Activated T-helper 17 cell treated with anti-CD3 and anti-CD28 coated beads, Interleukin-2, amount 50 U/mL, for 72 hours (primary cell): ENCODE measurements at places on chromosomes 11 and 22.
A peak's percentile ranks its signal among the peaks of the same experiment; 100 is the strongest.

DNA sequence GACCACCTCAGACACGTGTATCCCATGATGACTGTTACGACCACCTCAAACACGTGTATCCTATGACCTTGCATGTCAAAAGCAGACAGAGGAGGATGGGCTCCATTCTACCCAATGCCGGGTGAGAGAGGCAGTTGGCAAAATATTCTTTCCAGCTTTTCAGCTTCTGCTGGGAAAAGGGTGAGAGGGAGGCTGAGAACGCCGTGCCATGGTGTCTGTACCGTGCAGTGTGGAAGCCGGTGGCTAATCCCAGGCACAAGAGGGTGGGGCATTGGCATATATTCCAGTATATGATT lies 1478.4 kb downstream of the TBC1D22A start:
- no peak for ATAC-seq

DNA sequence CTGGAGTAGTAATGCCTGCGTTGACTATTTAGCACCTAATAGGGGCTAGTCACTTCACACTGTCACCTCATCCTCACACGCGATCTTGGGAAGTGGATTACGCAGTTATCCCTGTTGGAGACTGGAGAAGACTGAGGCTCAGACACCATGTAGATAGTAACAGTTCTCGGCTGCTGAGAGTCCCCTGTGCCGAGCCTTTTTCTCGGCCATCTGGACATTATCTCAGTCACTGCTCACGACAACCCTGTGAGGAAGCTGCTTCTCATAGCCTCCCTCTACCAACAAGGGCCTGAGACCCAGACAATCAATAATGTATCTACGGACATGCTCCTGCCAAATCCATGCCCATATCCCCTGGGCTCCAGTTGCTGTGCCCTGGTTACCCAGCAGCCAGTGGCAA lies 25.9 kb downstream of the SCUBE1 start:
- ATAC-seq, result no peak

GRCh38 chr11:120121336-120121735 lies 16.6 kb downstream of the TRIM29 start:
- ATAC-seq, result no peak

DNA sequence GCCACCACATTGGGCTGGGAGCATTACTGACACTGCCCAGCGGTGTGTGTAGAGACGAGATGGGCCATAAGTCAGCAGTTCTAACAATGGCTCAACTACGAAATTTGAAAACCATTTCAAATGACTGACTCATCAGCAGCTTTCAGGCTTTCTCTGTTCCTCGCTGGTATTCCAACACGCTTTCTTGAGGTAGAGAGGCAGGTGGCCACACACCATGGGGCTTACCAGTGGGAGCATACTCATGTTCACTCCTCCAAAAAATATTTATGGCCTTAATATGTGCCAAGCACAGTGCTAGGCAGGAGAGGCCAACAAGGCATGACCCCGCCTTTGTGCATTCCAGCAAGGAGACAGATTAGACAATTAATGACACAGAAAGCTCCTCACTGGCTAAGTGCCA lies 20.3 kb downstream of the ARFGAP2 start:
- no peak for ATAC-seq

DNA sequence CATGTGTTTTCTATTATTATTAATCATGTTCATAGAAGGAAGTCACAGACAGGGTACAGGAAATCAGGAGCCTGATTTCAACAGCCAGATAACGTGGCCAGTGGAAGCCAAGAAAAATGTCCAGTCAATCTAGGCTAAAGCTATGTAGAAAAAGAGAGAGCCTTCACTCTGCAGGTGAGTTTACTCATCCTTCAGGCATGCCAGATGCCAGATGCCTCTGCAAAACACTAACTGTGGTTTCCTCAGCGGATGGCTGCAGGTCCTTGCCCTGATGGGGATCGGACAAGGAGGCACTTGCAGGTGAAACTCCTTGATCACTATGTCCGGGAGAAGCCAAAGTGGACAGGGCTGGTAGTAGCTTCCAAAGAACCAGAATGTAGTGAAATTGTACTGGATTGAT lies 962.3 kb upstream of the RAG2 start:
- ATAC-seq, result no peak

DNA sequence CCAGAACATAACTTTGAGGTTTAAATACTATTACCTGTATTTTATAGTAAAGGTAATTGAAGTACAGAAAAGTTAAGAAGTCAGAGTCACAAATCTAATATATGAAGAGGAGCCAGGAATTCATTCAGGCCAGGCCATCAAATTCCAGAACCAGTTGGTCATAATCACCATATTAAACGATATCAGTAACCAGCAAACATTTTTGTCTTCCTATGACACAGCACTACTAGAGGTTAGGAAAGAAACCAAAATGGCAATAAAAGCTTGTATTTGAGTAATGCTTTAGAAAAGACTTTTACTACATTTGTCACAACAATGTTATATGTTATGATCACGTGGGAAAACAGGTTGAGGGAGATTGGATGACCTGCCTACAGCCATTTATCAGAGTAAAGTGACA lies 62.2 kb downstream of the DKK3 start:
- ATAC-seq, result no peak

DNA sequence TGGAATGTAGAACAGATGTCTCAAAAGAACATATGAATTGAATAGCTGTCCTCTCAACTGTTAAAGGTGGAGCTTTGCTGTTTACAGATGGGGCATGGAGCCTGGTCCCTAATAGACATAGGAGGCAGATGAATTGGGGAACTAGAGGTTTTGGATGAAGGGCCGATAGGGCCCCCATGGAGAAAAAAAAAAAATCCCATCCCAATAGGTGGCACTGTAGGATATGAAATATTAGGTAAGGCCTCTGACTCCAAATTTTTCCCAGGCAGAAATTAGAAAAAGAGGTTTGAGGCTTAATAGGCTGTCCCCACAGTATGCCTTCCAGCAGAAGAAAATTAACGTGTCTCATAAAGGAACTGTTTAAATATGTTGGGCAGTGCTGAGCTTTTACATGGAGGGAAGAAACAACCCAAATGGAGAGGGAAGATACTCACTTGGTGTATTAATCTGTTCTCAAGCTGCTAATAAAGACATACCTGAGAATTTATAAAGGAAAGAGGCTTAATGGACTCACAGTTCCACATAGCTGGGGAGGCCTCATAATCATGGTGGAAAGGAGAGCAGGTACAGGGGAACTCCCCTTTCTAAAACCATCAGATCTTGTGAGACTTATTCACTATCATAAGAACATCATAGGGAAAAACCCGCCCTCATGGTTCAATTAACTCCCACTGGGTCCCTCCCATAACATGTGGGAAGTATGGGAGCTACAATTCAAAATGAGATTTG lies 30.1 kb upstream of the TMEM45B start:
- peak; percentile 71 for ATAC-seq

- ATAC-seq, result peak; percentile 62
Observed at GRCh38 chr11:3853899-3854659, 1.4 kb upstream of the STIM1 start.

DNA sequence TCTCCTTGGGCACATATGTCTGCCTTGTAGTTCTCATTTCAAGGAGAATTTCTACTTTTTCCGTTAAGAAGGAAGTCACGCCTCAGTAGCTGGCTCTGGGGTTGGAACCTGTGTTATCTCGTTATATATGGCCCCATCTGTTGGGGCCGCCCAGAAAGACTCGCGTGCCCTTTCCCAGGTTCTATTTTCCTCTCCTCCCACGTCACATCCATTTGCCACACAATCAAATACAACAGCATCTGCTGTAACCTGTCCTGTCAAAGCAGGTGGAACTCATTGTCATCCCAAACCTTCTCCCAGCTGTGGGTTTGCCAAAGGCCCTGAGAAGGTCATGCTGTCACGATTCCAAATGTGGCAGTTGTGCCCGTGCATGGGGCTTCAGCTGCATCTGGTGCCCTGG lies 213.1 kb upstream of the ZBED5 start:
- ATAC-seq, result no peak

DNA sequence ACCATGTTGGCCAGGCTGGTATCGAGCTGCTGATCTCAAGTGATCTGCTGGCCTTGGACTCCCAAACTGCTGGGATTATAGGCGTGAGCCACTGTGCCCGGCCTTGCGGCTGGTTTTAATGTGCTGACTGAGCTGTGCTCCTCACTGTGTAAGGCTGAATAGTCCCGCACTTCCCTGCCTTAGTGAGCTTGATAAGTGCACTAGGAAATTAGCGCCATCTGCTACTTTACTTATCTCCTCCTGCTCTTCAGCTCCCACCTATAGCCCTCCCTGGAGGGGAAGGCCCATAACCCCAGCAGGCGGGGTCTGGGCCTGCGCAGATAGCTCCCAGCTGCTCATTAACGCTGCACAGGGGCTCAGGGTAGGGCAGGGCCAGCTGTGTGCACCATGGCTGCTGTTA lies 49.4 kb downstream of the CLMP start:
- ATAC-seq, result no peak

- no peak for ATAC-seq
Observed at GRCh38 chr11:123253911-123254310, 58.9 kb upstream of the CLMP start.

- no peak for ATAC-seq
Observed at GRCh38 chr11:63765688-63766241, 2.8 kb downstream of the ZFTA start.

- ATAC-seq, result no peak
Observed at GRCh38 chr22:19784384-19785175, 24.0 kb downstream of the TBX1 start.

DNA sequence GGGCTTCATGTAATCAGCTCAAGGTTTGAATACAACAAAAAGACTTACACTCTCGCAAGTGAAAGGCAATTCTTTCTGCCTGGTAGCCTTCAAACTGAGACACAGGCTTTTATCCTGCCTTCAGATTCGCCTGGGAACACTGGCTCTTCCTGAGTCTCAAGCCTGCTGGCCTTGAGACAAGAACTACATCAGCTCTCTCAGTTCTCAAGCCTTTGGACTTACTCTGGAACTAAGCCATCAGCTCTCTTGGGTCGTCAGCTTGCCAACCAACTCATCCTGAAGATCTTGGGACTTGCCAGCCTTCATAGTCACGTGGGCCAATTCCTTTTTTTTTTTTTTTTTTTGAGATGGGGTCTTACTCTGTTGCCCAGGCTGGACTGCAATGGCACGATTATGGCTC lies 35.7 kb upstream of the LRRC10B start:
- no peak for ATAC-seq

DNA sequence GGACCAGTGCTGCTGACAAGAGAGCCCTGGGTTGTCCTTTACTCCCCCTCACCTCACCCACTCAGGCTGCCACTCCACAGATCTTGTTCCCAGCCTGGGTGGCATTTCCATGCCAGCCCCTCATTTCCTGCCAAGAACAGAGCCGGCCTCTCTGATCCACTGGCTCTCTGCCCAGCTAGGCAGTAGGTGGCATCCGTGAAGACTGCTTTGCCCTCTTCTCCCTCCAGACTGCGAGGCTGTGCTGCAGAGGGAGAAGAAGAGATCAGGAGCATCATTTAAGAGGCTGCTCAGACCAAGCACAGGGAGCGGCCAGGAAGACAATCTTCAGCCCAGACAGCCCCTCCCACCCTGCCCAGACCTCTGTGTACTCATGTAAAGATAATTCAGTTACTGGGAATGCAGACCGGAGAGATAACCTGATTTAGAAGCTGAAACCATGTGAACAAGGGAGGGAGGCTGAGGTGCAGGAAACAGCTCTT lies 126.9 kb upstream of the NCAM1 start:
- no peak for ATAC-seq

- no peak for ATAC-seq
Observed at GRCh38 chr22:50695421-50696250, 23.0 kb downstream of the SHANK3 start.

DNA sequence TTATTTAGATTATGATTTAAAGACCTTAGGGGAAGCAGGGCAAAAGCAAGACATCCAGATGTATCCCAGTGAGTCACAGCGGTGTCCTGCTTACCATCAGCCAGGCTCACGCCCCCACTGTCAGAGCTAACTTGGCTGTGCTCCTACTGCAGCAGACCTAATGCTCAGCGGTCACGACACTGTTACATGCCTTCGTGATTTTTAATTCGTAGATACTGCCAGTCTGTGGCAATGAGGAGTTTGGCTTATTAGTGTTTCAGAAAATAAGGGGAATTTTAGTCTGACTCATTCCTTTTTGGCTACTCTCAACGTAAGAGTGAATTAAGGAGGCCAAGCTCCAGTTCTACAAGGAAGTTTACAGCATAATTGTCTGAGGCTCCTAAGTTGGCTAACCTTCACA lies 22.7 kb downstream of the EFCAB6 start:
- no peak for ATAC-seq

DNA sequence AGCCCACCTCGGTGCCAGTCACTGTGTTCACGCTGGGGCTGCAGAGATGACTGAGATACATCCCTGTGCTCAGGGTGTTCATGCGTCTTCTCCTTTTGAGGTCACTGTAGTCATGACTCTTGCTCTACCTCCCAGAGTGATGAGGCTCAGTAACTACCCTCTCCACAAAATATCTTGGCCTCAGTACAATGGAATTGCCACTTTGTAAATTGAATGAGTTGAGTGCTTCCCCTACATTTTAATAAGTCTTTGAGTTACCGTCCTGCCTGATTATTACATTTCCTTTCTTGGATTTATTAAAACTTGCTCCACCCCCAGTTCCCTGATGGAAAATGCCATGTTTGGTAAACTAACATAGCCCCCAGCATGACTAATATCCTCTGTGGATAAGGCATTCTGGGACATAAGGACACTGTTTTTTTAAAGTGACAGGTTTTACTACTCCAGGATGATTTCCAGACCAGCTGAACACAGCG lies 15.9 kb downstream of the PRSS23 start:
- ATAC-seq, result no peak

DNA sequence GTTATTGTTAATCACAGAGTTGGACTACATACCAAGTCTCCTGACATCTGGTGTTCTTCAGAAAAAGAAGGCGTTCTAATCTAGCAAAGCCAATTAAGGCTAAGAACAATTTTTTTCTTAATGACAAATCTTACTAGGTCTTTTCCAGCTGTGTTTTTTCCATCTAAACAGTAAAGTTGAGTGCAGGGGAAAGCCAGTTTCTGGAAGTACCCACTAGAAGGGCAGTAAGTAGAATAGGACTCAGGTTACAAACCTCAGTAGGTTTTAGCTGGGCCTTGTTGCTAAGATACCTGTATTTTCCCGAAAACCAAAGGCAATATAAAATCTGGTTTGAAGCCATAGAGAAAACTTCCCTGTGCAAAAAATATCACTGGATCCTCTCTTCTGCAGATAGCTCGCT lies 351.9 kb downstream of the ETS1 start:
- no peak for ATAC-seq

DNA sequence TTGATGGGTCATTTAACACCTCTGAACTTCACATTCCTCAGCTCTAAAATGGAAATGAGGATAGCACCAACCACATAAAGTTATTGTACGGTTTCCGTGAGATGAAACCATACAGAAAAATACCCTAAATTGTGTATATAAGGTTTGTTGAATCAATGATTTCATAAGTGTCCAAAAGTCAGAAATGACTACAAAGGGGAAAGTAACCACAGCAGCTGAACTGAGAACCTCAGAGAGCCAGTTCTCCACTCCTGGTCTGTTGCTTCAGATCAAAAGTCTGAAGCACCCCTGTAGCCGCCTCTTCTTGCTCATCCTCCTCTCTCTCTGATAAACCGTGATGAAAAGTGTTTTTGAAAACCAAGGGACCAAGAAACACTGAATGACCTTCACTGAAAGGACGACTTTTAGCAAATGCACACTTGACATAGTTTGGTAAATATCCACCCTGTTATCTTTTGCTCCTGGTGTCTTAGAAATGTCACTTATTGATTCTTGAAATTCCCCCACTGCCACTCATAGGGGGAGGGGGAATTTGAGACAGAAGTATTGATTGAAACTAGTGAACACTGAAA lies 194.5 kb downstream of the NAV2 start:
- peak; percentile 56 for ATAC-seq

GRCh38 chr22:17085277-17086181 lies 729 bp downstream of the IL17RA start:
- ATAC-seq, result peak; percentile 26
